ENCODE measurements at places on chromosomes 5 and 9. TPM values are rescaled to one million over a fixed set of nuclear protein-coding genes. Genes with fewer than 3 reads are reported as not detected.
A peak's percentile ranks its signal among the peaks of the same experiment; 100 is the strongest.

The ALDOB gene
- total RNA-seq = not detected

The MCC gene
- total RNA-seq = 8.0 TPM

The PGGT1B gene
- 28.6 TPM for total RNA-seq

The NEURL1B gene
- 4.2 TPM for total RNA-seq

The SYNPO gene
- total RNA-seq = 0.10 TPM

The TERT gene
- 0.44 TPM for total RNA-seq

The ZFP37 gene
- total RNA-seq = 0.81 TPM

The HIGD2A gene
- 142 TPM for total RNA-seq

GRCh38 chr5:157447201-157447637 lies 12.8 kb upstream of the NIPAL4 start:
- no peaks in the 10 kb centered on the region for H3K4me1 ChIP-seq
- H3K27ac ChIP-seq = no peak overlapping the region
- H3K27me3 ChIP-seq = peaks cover 23% of the 10 kb centered on the region
- no peak for DNase-seq
- no peaks in the 10 kb centered on the region for H3K36me3 ChIP-seq

- H3K4me1 ChIP-seq = no peaks in the 10 kb centered on the region
- no peaks in the 10 kb centered on the region for H3K36me3 ChIP-seq
- no peak overlapping the region for H3K27ac ChIP-seq
- H3K27me3 ChIP-seq = peaks cover 19% of the 10 kb centered on the region
- no peak overlapping the region for H3K4me3 ChIP-seq
- peak; percentile 42 for DNase-seq
These were observed 30.7 kb downstream of the IFNW1 start for GRCh38 chr9:21110708-21111576.

DNA sequence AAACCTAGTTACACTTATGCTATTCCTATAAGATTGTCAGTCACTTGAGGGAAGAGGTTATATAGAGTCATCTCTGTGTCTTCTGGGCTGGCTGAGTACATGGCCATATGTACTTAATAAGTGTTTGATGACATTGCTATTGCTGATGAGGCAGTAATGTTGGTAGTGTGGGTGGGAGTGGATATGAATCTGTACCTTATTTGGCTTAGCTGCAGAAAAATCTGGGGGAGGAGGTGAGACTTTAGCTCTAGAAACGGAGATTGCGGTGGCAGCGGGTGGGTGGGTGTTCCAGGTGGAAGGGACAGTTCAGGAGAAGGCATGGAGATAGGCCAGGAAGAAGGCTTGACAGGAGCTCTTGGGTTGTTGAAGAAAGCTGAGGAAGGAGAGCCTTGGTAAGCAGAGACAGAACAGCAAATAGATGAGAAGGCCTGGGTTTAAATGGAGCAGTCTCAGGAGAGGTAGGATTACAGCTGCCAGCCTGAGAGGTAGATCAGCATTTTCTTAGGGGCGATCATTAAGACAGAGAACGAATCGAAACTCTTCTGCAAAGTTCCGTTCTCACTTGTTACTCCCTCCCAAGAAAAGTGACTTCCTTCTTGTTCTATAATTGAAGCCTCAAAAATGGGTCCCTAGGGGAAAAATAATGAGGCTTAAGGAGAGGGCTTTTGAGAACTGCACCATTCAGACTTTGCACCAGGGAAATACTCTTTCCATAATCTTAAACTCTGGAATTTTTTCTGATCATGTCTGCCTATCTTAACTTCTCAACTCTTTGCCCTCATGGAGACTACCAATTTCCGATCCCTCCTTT lies 160.5 kb downstream of the UNC13B start:
- H3K4me3 ChIP-seq = no peak overlapping the region
- no peak overlapping the region for H3K27ac ChIP-seq
- H3K36me3 ChIP-seq = no peaks in the 10 kb centered on the region

DNA sequence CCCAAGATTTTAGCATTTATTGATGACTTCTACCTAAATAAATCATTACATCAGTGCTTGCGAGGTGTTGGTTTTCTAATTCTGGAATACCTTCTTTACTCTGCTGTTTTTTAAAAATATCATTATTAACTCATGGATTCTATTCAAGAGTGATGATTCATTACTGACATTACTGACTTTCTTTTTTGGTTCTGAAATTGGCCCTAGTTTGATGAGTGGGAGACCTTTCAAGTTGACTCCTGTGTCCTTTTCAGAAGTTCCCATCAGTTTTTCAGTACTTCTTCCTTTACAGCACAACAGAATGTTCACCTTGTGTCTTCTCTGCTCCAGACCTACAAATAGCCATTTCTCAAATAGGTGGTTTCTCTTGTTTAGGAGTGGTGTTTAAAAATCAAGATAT lies 114.1 kb downstream of the PCSK5 start:
- H3K36me3 ChIP-seq = peaks cover 1% of the 10 kb centered on the region
- H3K4me1 ChIP-seq = peaks cover 25% of the 10 kb centered on the region
- no peak for DNase-seq
- no peaks in the 10 kb centered on the region for H3K27me3 ChIP-seq

DNA sequence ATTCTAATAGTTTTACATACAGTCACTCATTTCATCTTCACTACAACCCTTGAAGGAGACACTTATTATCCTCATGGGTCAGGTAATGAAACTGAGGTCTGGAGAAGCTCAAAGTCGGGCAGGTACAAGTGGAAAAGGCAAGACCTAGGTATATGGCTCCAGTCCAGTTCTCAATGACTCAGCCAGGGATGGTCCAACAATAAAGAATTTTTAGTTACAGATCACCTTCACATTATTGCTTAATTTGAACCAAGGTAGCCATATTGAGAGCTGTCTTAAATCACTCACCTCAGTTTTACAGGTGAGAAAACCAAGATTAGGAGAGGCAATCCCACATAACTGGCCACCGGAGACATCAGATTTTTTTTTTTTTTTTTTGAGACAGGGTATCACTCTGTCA lies 55.4 kb downstream of the PTPN3 start:
- H3K4me1 ChIP-seq = peaks cover 35% of the 10 kb centered on the region
- peaks cover 26% of the 10 kb centered on the region for H3K27me3 ChIP-seq
- H3K27ac ChIP-seq = no peak overlapping the region
- no peak for DNase-seq

- H3K4me3 ChIP-seq = no peak overlapping the region
- peak overlapping the region; percentile 47 for H3K27ac ChIP-seq
- DNase-seq = no peak
- H3K36me3 ChIP-seq = peaks cover 73% of the 10 kb centered on the region
- H3K4me1 ChIP-seq = peaks cover 88% of the 10 kb centered on the region
- H3K27me3 ChIP-seq = no peaks in the 10 kb centered on the region
These were observed 6.8 kb downstream of the TENT4A start for GRCh38 chr5:6719896-6720560.

DNA sequence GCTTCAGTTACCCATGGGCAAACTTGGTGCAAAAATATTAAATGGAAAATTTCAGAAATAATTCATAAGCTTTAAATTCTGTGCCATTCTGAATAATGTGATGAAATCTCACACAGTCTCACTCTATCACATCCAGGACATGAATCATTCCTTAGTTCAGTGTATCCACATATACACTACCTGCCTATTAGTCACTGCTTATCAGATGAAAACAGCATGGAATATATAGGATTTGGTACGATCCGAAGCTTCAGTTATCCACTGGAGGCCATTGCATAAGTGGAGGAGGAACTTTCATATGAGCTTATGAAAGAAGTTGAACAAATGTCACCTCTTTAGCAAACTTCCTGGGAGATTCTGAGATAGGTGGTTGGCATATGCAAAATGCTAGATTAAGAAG lies 64.2 kb downstream of the GAPVD1 start:
- no peak overlapping the region for H3K4me3 ChIP-seq
- H3K4me1 ChIP-seq = no peaks in the 10 kb centered on the region
- H3K27me3 ChIP-seq = no peaks in the 10 kb centered on the region
- H3K36me3 ChIP-seq = peaks cover 48% of the 10 kb centered on the region
- no peak for DNase-seq

DNA sequence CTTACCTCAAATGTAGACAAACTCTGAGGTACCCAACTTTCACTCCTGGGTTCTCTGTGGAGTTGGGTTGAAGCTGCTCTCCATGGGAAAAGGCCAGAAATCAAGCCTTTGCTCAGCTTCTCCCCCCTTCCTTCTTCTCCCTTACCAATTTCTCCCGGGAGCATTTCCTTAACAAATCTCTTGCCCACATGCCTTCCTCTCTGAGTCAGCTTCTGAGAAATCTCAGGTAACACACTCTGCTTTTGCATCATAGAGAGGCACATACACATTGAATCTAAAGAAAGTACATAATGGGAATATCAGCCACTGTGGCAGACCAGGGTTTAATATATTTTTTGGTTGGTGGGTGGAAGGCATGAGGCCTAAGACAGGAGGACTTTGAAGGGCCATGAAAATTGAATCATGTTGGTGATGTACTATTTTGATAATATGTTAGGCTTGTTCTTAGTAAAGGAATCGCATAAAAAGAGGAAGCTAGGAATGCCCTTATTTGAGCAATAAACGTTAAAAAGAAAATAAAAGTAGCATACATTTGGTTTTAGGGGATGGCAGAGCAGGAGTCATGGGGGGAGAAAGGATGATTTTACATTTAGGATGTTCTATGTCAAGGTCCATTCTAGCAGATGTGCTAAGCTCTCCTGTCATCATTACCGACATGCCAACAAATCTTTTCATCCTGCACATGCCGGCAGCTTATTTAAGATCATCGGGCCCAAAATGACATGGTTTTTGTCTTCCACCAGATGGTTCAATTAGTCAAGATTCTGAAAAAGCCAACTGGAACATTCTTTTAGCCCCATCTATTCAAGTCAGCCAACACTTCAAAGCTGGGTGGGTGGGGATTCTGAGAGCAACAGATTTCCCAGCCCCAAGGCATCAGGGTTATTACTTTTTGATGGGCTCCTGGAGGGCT lies 199.5 kb upstream of the CLINT1 start:
- H3K4me1 ChIP-seq = no peaks in the 10 kb centered on the region
- H3K36me3 ChIP-seq = no peaks in the 10 kb centered on the region
- H3K27me3 ChIP-seq = peaks cover 20% of the 10 kb centered on the region
- no peak for DNase-seq

DNA sequence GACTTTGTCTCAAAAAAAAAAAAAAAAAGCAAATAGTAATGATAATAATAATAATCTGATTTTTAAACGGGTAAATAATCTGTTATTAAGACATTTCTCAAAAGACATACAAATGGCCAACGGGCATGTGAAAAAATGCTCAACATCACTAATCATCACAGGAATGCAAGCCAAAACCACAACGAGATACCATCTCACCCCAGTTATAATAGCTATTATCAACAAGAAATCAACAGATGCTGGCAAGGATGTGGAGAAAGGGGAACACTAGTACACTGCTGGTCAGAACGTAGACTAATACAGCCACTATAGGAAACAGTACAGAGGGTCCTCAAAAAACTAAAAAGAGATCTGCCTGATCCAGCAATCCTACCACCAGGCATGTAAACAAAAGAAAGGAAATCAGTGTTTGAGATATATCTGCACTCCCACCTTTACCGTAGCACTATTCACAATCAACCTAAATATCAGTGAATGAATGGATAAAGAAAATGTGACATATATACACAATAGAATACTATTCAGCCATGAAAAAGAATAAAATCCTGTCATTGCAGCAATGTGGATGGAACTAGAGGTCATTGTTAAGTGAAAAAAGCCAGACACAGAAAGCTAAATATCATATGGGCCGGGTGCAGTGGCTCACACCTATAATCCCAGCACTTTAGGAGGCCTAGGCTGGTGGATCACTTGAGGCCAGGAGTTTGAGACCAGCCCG lies 24.9 kb downstream of the VAV2 start:
- no peak overlapping the region for H3K4me3 ChIP-seq
- H3K27me3 ChIP-seq = peaks cover 2% of the 10 kb centered on the region
- DNase-seq = no peak

GRCh38 chr5:4571248-4571948 lies 568.7 kb upstream of the ADAMTS16 start:
- no peaks in the 10 kb centered on the region for H3K27me3 ChIP-seq
- no peak for DNase-seq
- no peak overlapping the region for H3K27ac ChIP-seq
- no peaks in the 10 kb centered on the region for H3K4me1 ChIP-seq
- H3K36me3 ChIP-seq = no peaks in the 10 kb centered on the region

DNA sequence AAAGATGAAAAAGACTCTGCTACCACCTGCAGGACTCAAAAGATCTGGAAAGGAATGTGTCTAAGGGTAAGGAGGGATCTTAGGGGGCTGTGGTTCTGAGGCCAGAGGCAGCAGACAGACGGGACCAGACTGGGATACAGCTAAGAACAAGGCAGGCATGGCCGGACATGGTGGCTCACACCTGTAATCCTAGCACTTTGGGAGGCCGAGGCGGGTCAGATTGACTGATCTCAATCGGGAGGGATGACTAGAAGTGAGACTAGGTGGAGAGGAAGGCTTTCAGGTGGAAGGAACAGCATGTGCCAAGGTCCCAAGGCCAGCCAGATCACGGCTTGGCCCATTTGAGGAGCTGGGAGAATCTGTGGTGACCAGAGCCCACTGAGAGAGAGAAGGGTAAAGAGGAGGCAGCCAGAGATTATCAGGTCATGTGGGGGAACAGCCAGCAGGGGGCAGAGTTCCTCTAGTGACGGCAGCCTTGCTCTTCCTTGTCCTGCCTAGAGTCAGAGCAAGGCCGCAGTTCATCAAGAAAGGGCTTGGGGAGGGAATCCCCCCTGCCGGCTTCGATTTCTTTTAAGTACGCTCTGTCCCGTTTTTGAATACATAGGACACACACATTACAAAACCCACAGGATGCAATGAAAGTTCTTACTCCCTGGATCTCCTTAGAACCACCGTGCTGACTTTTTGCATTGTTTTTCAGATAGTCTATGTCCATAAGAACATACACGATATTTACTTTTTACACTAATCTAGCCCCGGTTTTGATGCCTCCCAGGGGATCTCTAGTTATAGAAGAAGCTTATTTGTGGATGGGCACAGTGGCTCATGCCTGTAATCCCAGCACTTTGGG lies 2.6 kb upstream of the OLFML2A start:
- H3K27me3 ChIP-seq = peaks cover 48% of the 10 kb centered on the region
- H3K4me3 ChIP-seq = no peak overlapping the region
- H3K27ac ChIP-seq = no peak overlapping the region

DNA sequence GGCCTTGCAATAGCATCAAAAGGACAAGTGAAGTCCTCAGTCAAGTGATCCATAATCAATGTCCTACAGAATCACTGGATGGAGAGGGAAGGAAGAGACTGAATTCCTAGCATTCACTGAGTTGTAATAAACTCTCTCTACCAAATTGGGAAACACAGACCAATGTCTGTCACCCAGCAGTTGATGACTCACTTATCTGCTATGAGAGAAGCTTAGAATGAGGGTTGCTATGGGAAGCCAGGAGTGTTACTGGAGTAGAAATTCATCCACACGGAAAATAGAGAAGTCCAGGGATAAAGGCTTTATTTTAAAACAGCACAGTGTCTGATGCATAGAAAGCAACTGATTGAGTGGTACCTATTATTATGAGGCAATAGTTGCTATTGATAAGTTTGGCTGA lies 407.4 kb downstream of the BRINP1 start:
- no peak for DNase-seq
- H3K4me3 ChIP-seq = no peak overlapping the region
- H3K4me1 ChIP-seq = no peaks in the 10 kb centered on the region
- no peaks in the 10 kb centered on the region for H3K27me3 ChIP-seq
- H3K27ac ChIP-seq = no peak overlapping the region

Measured in activated CD8-positive, alpha-beta T cell treated with anti-CD3 and anti-CD28 coated beads, Interleukin-2, amount 10 ng/mL, durations not matched to agents 7 days and 5 days (primary cell).